ENCODE measurements at places on chromosomes 1 and 21.

GRCh38 chr1:237681210-237681609 lies 209.5 kb downstream of the ZP4 start:
- no peak for DNase-seq

GRCh38 chr1:116256286-116256649 lies 116.8 kb upstream of the ATP1A1 start:
- no peak for DNase-seq

DNA sequence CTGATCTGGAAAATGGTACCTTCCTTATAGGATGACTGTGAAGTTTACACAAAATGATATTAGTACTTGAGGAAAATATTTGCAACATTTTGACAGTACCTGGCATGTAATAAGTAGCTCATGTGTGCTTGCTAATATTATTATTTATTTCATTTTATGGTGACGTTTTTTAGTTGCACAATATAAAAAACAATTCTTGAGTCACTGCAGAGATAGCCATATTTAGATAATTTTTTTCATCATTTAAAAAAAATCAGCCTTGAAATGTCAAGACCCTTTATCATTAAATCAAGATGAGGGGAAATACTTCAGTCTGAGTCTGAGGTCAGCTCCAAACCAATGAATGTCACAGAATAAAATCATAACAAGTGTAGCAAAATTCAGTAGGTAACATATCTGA lies 196.8 kb upstream of the RUNX1 start:
- DNase-seq = no peak

GRCh38 chr1:86706018-86706635 lies 1.8 kb downstream of the SH3GLB1 start:
- no peak for DNase-seq

DNA sequence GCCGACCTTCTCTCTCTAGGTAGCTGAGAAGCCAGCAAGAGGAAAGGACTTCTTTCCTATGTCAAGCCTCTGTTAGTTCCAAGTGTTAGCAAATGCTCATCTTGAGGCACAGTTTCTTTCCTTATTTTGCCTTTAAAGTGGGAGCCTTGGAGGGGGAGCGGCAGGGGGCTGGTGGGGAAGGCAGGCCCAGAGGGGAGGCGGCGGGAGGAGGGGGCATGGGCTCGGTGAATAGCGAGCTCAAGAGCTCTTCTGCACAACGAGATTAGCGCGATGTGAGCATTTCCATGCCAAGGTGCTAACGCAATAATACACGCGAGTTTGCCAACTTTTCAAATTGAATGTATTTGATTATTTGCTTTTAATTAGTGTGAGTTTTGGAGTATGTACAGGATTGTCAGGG lies 372.6 kb downstream of the RPS6KC1 start:
- no peak for DNase-seq

DNA sequence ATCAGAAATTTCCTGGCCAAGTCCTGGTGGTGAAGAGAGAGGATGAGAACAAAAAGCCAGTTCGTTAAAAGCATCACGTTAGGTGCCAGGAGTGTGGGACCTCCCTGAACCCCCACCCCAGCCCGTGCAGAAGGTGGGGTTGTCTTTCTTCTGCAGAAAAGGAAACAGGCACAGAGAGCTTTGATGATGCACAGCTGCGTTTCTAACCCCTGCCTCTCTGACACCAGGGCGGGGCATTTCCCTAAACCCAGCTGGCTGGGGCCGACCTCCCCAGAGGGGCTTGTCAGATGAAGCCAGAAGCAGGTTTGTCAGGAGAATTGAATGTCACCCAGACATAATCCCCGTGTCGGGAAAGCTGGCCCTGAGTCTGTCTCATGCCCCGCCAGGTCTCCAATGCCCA lies 189.3 kb upstream of the EDN2 start:
- DNase-seq = no peak

DNA sequence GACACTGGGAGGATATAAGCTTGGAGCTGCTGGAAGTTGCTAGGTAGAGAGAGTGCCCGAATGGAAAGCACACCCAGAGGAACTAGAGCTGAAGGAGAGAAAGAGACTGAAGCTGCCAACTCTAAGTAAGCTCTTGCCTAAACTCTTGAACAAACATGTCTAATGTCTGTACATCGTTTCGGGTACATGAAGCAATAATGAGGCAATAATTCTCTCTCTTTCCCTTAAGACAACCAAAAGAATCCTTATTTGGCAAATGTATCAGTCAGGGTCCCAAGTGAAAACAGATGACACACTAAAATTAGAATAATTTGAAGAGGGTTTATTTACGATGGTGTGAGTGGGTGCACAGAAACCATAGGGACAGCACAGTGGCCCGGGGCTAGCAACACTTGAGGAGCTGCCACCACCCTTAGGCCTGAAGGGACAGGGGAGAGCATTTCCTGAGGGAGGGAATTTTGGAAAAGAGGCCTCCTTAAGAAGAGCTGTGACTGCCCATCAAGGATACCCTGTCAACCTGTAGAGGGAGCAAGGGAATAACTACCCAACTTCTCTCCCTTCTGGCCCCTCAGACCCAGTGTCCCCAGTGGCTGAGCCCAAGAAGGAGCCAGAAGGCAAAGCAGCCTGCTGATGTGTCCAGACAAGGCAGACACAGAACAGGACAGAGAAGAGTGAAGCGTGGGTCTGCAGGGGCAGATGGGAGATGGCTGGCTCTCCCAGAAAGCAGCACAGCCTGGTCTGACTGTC lies 36.1 kb upstream of the KHDRBS1 start:
- no peak for DNase-seq

DNA sequence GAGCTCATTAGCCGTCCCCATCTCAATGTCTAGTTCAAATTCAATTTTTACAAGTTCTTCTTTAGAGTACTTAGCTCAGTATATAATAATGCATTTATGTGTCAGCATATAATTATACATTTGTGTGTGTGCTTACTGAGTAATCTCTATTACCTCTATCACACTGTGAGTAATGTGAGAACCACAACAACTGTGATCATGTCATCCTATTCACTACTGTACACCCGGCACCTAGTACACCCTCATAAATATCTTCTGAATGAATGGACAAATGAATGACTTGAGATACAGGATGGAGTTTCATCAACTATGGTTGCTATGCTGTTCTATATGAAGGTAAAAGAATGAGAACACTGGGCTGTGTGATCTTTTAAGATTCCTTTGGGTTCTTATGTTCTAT lies 124.0 kb downstream of the GPATCH2 start:
- no peak for DNase-seq

DNA sequence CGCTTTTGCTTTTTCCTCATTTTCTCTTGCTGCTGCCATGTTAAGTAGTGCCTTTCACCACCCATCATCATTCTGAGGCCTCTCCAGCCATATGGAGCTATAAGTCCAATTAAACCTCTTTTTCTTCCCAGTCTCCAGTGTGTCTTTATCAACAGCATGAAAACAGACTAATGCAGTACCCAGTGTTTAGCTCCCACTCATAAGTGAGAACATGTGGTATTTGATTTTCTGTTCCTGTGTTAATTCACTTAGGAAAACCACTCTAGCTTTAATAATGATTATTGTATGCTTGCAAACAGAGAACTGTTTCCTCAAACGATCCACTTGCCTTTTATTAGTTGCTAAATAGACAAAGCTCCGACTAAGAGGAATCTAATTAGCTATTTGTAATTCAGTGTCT lies 43.3 kb downstream of the IL23R start:
- no peak for DNase-seq

- DNase-seq = no peak
These were observed 334.2 kb downstream of the NTNG1 start for GRCh38 chr1:107474877-107475612.

- no peak for DNase-seq
These were observed 65.3 kb downstream of the ZNF697 start for GRCh38 chr1:119582801-119583200.

- DNase-seq = no peak
These were observed 11.3 kb downstream of the CDK18 start for GRCh38 chr1:205515781-205516253.

GRCh38 chr1:92923664-92924063 lies 37.6 kb downstream of the DIPK1A start:
- no peak for DNase-seq

GRCh38 chr21:26593800-26594199 lies 20.7 kb upstream of the CYYR1 start:
- no peak for DNase-seq

DNA sequence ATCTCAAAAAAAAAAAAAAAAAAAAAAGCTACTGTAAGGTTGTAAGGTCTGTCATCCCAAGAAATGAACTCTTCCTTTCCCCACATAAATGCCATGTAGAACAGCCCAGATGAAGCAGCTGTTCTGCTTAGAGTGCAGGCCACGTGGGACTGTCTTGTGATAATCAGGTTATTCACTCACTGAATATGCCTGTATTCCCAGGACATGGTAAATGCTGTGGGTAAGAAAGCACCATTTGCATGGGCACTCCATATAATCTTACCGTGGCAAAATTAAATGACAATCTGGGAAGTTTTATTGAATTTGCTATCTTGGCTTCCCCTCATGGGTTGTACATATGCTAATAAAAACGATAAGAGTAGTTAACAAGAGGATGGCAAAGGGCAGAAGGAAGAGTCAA lies 13.8 kb downstream of the RGS5 start:
- DNase-seq = no peak

All from stimulated activated CD8-positive, alpha-beta memory T cell treated with anti-CD3 and anti-CD28 coated beads, Interleukin-7, amount 100 ng/mL, for 24 hours (primary cell).